ENCODE measurements at places on chromosomes 1 and 21.

GRCh38 chr1:51750729-51751128 is 127.8 kb downstream of the NRDC start:
- no peak for DNase-seq

GRCh38 chr1:30043731-30044408 is 679.5 kb downstream of the MATN1 start:
- DNase-seq = no peak

DNA sequence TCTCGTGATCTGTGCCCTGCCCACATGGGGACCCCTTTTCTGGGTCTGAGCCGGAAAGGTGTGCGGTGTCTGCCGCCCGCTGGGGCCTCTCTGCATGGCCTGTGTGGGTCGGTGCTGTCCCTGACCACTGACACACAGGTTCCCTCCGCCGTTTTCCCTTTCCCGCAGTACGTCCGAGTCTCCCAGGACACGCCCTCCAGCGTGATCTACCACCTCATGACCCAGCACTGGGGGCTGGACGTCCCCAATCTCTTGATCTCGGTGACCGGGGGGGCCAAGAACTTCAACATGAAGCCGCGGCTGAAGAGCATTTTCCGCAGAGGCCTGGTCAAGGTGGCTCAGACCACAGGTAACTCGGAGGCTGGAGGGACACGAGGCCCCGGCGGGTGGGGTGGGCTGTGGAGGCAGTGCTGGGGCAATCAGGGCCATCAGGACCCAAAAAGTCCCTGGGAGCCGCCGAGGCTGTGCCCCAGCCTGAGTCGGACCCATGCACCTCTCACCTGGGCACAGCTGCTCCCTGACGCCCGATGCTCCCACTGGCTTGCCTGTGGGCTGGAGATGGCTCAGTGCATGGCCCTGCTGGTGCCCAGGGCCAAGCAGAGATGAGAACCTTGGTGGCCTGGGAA is 13.3 kb downstream of the TRPM2 start:
- DNase-seq = no peak

GRCh38 chr1:23123528-23123927 is 45.1 kb downstream of the LUZP1 start:
- no peak for DNase-seq

- DNase-seq = no peak
These were observed 124.8 kb downstream of the KCNN3 start for GRCh38 chr1:154745286-154745731.

DNA sequence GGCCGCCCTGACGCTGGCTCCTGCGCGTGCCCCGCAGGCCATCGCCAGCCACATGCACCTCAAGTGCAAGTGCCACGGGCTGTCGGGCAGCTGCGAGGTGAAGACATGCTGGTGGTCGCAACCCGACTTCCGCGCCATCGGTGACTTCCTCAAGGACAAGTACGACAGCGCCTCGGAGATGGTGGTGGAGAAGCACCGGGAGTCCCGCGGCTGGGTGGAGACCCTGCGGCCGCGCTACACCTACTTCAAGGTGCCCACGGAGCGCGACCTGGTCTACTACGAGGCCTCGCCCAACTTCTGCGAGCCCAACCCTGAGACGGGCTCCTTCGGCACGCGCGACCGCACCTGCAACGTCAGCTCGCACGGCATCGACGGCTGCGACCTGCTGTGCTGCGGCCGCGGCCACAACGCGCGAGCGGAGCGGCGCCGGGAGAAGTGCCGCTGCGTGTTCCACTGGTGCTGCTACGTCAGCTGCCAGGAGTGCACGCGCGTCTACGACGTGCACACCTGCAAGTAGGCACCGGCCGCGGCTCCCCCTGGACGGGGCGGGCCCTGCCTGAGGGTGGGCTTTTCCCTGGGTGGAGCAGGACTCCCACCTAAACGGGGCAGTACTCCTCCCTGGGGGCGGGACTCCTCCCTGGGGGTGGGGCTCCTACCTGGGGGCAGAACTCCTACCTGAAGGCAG is 23.4 kb upstream of the ARF1 start:
- DNase-seq = no peak

Data from astrocyte of the spinal cord (primary cell).